H7 (cell line): ENCODE measurements at places on chromosomes 5 and 9. TPM values are rescaled to one million over a fixed set of nuclear protein-coding genes. Genes with fewer than 3 reads are reported as not detected.

Gene NDUFS4
- total RNA-seq, result 106 and 163 TPM in 2 replicates

Gene AK3
- 116 and 118 TPM in 2 replicates for total RNA-seq

GRCh38 chr9:132509928-132510874 is 72.2 kb upstream of the BARHL1 start:
- no peak for DNase-seq

Gene CDC14B
- total RNA-seq, result 38.5 and 47.9 TPM in 2 replicates

Gene TNFSF8
- not detected in 2 replicates for total RNA-seq

DNA sequence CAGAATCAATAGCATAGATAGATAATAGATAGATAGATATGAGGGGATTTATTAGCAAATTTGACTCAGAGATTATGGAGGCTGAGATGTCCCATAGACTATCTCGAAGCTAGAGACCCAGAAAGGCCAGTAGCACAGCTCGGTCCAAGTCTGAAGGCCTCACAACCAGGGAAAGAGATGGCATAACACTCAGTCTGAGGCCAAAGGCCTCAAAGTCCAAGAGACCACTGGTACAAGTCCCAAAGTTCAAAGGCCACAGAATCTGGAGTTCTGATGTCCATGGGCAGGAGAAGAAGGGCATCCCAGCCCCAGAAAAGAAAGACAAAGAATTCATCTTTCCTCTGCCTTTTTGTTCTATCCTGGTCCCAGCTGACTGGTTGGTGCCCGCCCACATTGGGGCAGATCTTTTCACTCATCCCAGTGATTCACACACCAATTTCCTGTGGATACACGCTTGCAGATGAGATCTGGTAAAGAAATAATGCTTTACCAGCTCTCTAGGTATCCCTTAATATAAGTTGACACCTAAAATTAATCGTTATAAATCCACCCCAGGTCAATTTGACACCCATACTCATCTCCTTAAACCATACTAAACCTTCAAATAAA is 127.8 kb upstream of the FBN2 start:
- DNase-seq, result no peak

Gene WNT8A
- total RNA-seq, result 7.5 and 13.2 TPM in 2 replicates

DNA sequence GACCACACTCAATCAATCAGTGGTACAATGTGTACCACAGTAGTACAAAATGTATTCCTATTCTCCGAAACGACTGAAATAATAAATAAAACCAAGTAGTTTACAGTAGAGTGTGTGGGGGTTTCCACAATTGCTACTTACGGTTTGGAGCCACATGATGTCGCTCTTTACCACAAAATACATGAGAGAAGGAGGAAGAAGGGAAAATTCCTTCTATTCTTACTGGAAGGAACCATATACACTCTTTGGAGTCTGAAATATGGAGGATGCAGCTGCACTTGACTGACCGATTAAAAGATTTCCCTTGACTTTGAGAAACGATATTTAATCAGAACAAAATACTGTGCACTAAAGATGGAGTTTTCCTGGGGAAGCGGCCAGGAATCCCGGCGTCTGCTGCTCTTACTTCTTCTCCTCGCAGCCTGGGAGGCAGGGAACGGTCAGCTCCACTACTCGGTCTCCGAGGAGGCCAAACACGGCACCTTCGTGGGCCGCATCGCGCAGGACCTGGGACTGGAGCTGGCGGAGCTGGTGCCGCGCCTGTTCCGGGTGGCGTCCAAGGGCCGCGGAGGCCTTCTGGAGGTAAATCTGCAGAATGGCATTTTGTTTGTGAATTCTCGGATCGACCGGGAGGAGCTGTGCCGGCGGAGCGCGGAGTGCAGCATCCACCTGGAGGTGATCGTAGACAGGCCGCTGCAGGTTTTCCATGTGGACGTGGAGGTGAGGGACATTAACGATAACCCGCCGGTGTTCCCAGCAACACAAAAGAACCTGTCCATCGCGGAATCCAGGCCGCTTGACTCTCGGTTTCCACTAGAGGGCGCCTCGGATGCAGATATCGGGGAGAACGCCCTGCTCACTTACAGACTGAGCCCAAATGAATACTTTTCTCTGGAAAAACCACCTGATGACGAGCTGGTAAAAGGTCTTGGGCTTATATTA is at the start of gene PCDHA4:
TSS of gene PCDHA4 (plus strand) at position 235 of the 942 bp plus-strand sequence.
- DNase-seq, result peak; percentile 80

DNA sequence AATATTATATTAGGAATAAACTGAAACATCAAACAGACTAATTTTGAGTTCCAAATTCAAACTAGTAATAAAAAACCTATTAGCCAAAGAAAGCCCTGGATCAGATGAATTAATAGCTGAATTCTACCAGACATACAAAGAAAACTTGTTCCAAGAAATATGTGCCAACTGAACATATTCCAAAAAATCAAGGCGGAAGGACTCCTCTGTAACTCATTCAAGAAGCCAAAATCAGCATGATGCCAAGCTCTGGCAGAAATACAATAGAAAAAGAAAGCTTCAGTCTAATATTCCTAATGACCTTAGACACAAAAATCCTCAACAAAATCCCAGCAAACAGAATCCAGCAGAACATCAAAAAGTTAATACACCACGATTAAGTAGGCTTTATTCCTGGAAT is 619.1 kb upstream of the COX7C start:
- no peak for DNase-seq

DNA sequence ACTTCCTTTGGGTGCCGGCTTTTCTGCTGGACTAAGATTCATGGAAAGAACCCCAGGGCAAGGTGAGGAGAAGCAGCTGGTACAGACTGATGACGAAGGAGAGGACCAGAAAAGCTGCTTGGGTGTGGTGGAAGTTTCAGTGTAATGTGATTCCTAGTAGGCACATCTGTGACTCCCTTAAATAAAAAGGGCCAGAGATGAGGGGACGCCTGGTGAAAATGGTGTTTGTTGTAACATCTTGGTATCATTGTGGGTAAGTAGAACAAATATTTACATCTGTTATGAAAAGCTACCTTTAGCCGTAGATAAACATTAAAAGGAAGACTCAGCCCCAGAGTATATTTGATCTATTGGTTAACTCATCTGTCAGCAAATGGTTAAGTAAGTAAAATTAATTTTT is 33.8 kb downstream of the OTULINL start:
- DNase-seq, result no peak

Gene ZBTB43
- total RNA-seq, result 7.2 and 7.6 TPM in 2 replicates

DNA sequence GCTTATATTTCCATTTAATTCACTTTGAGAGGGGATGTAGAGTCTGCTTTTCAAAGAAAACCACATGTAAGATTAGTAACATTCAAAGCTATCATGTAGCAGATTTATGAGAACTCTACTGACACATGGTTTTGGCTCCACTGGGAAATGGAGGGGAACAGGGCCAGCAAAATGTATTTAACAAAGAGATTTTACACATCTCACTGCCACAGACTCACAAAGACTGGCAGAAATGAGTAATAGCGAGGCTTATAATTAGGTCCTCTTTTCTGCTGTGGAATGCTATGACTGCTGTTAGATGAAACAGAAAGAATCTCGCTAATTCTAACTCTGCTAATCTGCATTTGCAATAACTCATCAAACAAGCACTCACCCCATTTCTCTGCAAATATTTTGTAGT is 4.5 kb downstream of the DAP start:
- DNase-seq, result no peak

DNA sequence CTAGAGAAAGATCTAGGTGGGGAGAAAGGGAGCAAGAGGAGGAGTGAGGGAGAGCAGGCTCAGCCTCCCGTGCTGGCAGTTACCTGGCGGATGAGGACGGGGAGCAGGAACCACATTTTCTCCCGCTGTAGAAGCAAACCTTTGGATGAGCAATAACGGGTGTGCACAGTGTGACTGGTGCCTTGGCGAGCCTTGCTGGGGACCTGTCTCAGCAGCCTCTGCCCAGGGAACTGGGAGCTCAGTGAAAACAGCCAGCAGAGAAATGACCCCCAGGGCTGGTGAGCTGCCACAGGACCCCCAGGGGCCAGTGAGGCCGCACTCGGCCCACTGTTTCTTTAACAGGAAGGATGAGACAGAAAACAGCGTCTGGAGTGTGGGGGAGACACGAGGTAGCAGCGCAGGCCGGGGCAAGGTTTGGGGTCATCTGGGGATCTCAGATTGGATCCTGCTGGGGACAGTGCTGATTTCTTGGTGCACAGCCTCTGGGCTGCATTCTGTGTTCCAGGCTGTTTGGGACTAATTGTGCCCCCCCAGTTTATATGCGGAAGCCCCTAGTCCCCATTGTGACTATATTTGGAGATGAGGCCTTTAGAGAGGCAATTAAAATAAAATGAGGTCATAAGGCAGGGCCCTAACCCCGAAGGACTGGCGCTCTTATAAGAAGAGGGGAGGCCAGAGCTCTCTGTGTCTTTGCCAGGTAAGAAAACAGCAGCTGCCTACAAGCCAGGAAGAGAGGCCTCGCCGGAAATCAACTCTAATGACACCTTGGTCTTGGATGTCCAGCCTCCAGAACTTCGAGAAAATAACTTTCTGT is 118.8 kb upstream of the PHYKPL start:
- no peak for DNase-seq

- no peak for DNase-seq
These were observed 81.2 kb downstream of the CNTLN start for GRCh38 chr9:17216011-17216410.

Gene S100Z
- total RNA-seq, result 1.1 and 1.6 TPM in 2 replicates

DNA sequence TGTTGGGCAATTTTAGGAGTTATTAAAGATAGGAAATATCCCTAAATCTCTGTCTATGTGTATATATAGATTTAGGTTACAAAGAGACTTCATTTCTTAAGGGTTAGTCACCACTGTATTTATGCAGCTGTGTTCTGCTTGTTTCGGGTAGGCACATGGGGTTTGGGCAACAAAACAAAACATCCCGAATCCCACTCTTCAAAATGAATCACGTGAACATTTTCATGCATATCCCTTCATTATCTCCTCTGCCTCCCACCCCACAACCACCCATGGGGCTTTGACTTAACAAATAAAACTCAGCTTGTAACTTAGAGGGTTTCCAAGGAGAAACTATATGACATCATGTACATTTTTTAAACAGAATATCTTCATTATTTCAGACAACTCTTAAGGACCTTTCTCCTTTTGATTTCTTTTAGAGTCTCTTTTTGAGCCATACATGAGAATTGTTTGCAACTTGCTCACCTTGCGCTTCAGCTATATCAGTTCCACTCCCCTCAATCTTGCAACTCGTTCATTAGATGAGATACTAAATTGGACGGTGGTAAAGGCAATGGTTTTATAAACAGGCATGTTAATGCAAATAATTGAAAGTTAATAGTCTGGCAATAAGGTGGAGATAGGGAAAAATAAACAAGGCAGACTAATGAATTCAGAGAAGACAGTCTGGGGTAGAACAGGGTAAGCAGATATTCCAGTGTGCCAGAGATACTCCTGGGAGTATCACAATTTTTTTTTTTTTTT is 136.7 kb downstream of the CD180 start:
- no peak for DNase-seq

Gene KIF24
- 4.5 and 4.7 TPM in 2 replicates for total RNA-seq

DNA sequence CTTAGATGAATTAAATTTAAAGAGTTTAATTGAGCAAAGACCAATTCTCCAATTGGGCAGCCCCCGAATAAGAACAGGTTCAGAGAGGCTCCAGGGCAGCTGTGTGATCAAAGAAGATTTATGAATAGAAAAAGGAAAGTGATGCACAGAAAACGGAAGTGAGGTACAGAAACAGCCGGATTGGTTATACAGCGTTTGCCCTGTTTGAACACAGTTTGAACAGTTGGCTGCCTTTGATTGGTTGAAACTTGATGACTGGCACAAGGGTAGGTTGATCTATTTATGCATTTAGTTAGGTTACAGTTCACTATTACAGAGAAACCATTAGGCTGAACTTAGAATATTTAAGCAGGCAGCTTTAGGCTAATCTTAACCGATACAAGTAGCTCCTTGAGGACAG is 29.5 kb downstream of the NIM1K start:
- DNase-seq, result no peak

Gene TMEM174
- total RNA-seq, result not detected in 2 replicates

- no peak for DNase-seq
These were observed 65.2 kb downstream of the SREK1 start for GRCh38 chr5:66209350-66209749.

DNA sequence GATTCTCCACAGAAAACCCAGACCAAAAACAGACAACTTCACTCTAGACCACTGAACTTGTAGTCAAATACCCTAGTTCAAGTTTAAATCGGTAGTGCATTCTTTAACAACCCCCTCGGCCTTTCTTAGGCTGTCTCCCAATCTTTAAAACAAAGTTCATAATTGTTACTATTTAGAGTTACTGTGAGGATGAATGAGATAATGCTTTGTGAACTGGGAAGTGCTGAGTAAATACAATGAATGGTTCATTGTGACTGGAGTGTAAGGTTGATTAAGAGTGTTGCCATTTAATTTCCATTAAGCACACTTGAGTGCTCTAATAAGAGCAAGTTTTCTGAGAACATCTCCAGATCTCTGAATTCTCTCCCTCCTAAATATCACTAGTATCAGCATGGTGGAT is 228.8 kb upstream of the PIK3R1 start:
- DNase-seq, result no peak

DNA sequence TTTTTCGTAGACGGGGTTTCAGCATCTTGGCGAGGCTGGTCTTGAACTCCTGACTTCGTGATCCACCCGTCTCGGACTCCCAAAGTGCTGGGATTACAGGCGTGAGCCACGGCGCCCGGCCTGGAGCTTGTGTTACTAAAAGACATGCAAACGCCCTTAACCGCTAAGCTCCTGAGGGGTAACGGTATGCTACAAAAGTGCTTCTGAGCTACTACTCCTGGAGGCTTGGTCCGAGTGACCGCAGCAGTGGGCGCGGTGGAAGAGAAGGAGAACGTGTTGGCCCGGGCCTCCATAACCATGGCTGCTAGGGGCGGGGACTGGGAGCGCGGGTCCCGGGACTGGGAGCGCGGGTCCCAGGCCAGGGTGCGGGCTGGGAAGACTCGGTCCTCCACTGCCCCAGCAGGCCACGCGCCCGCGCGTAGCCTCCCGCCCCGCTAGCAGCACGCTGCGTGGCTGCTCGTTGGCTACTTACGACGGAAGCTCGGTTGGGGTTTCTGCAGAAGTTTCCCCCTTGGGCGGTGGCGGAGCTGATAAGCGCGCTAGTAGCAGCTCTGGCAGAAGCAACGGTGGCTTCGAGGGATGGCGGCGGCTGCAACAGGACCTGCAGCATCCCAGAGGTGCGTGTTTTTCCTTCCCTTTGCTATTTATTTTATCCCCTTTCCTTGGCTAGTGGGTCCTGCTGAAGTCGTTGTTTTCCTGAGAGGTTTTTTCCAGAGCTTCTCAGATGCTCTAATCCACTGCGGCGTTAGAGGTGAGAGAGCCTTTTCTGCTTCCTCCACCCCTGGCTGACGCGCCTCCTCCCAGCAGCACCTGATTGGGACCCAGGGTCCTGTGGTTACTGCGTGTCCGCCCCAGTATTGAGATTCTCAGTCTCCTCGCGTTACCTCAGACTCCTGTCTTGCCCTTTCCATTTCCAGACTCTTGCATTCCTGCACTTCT is 69.2 kb upstream of the CCDC180 start:
- DNase-seq, result peak; percentile 82

DNA sequence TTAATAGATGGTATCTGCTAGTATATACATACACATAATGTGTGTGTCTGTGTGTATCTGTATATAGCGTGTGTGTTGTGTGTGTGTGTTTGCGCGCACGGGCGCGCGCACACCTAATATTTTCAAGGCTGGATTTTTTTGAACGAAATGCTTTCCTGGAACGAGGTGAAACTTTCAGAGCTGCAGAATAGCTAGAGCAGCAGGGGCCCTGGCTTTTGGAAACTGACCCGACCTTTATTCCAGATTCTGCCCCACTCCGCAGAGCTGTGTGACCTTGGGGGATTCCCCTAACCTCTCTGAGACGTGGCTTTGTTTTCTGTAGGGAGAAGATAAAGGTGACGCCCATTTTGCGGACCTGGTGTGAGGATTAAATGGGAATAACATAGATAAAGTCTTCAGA is 757 bp downstream of the FXN start:
- DNase-seq, result peak; percentile 69

GRCh38 chr5:10111571-10111970 is 138.1 kb downstream of the ATPSCKMT start:
- DNase-seq, result peak; percentile 81

- peak; percentile 48 for DNase-seq
These were observed at the start of gene CDH12 for GRCh38 chr5:22852807-22853660. TSS of gene CDH12 (minus strand) at chr5:22853344.
